ENCODE measurements at places on chromosomes 16 and 17.

- DNase-seq = no peak
Observed at GRCh38 chr17:18860161-18860972, 2.4 kb downstream of the PRPSAP2 start.

DNA sequence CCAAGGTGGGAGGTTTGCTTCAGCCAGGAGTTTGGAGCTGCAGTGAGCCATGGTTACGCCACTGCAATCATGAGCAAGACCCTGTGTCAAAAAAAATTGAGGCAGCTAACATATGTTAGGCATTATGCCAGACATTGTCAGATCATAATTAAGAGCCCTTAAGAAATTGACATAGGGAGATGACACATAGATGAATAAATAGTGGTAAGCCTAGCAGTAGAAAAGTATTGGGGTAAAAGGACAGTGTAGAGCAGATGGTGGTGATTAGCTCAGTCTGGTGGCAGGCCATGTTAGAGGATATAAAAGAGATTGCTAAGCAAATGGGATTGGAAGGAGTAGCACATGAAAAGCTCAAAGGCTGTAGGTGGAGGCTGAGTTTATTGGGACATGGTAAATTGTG, 22.6 kb downstream of the SRCAP start:
- no peak for DNase-seq

DNA sequence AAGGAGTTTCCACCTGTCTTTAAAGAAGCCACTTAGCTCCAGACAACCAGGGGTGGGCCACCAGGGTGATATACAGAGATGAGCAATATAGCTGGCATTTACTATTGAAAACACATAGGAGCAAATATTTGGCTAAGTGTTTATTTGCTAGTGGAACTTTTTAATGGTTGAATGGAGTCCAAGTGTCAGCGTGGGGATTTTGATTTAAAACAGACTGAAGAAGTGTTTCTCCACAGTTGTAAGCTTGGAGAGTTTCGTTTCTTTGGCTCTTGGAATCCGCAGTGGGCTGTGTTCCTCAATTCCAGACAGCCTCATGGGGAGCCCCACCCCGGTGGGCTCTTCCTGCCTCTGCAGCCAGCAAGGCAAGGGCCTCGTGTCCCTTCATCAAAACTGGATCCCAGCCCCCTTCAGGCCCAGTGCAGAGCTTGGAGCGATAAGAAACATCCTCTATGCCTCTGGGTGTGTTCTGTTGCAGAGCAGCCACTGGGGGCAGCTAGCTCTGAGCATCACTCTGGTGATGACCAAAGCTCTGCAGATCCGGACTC, 36.1 kb downstream of the NOG start:
- DNase-seq = no peak

GRCh38 chr17:44976206-44976605, 8.1 kb upstream of the C1QL1 start:
- no peak for DNase-seq

GRCh38 chr17:18021372-18021771, 17.6 kb downstream of the ATPAF2 start:
- no peak for DNase-seq

GRCh38 chr17:78226759-78227454, 4.5 kb upstream of the TMEM235 start:
- no peak for DNase-seq

GRCh38 chr17:55154101-55154500, 110.7 kb upstream of the HLF start:
- DNase-seq = no peak

Measured in T-helper 2 cell (primary cell).